Fibroblast of the conjunctiva (primary cell): ENCODE measurements at places on chromosomes 11 and 22.

DNA sequence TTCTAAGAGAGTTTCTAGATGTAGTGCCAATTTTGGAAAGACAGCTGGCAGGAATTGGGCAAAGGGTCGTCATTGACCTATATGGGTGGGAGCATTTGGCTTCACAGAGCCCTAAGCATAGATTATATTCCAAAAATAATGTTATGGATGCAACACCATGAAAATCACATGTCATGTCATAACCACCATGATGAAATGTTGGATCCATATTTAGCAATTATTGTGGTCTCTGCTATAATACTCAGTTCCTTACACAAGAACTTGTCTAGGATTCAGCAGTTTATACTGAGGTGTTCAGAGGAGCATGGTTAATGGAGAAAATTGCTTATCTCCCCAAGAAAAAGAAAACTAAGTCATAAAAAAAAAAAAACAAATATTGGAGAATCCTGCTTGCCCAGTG, 31.6 kb downstream of the NTM start:
- no peak for DNase-seq

- DNase-seq, result no peak
Observed at GRCh38 chr11:73249304-73249703, 22.8 kb upstream of the P2RY6 start.

DNA sequence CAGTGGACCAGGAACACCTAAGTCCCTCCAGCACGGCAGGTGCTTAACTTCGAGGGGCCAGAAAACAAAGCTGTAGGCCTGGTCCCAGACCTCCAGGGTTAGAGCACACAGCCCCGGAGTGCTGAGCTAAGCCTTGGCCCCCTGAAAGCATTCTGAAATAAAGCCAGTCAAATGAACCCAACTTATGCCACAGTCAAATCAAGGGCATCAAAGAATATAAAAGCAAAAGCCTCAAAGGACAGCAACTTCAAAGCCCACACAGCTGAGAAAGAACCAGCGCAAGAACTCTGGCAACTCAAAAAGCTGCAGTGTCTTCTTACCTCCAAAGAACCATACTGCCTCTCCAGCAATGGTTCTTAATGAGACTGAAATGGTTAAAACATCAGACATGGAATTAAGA, 39.1 kb downstream of the TMEM123 start:
- no peak for DNase-seq

DNA sequence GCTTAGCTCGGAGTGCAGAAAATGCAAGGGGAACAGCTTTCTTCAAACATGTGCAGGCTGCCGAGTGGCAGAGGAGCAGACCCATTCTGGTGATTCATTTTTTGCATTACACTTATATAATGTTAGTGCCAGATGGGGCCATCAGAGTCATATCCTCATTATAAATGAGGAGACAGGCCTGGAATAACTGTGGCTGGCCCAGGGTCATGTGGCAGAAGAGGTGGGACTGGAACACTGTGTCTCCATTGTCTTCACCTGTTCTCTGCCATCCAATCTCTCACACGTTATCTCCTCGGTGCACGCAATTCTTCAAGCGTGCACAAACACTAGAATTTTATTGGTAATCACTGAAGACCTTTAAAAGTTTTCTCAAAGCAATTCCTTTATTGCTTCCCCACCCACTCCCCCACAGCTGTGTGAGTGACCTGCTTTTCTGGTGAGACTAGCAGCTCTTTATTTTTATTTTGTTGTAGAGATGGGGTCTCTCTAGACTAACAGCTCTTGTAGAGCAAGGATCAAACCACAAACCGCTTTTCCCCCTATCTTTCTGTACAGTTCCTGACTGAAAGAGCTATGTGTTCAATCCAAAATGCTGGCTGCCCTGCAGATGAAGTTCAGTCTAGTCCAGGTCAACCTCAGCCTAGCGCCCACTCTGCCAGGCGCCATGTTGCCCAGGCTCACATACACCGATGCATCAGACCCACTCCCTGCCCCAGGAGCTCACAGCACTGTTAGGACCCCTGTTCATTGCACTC, 75.3 kb downstream of the ST3GAL4 start:
- no peak for DNase-seq

GRCh38 chr11:104534278-104534677, 364.0 kb downstream of the CASP12 start:
- peak; percentile 30 for DNase-seq

DNA sequence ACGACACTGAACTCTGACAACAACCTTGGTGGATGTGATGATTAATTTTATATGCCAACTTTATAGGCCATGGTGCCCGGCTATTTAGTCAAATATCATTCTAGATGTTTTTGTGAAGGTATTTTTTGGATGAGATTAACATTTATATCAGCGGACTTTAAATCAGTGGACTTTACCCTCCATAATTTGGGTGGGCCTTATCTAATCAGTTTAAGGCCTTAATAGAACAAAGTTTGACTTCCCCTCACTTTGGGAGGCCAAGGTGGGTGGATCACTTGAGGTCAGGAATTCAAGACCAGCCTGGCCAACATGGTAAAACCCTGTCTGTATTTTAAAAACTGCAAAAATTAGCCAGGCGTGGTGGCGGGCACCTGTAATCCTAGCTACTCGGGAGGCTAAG, 4.0 kb downstream of the PRCP start:
- DNase-seq, result no peak

- DNase-seq, result no peak
Observed at GRCh38 chr11:12516387-12517105, 139.2 kb downstream of the PARVA start.

GRCh38 chr11:103586756-103587155, 449.7 kb upstream of the DDI1 start:
- no peak for DNase-seq

GRCh38 chr11:109728056-109728455, 306.1 kb downstream of the C11orf87 start:
- no peak for DNase-seq
